Brain pericyte (primary cell): ENCODE measurements at places on chromosomes 13 and 19.

- DNase-seq: no peak
These were observed 8.3 kb downstream of the MAB21L1 start for GRCh38 chr13:35468195-35468594.

- no peak for DNase-seq
These were observed 21.6 kb downstream of the LTBP4 start for GRCh38 chr19:40622773-40623075.

- DNase-seq: no peak
These were observed 8.1 kb upstream of the SDHAF1 start for GRCh38 chr19:35986664-35987570.

DNA sequence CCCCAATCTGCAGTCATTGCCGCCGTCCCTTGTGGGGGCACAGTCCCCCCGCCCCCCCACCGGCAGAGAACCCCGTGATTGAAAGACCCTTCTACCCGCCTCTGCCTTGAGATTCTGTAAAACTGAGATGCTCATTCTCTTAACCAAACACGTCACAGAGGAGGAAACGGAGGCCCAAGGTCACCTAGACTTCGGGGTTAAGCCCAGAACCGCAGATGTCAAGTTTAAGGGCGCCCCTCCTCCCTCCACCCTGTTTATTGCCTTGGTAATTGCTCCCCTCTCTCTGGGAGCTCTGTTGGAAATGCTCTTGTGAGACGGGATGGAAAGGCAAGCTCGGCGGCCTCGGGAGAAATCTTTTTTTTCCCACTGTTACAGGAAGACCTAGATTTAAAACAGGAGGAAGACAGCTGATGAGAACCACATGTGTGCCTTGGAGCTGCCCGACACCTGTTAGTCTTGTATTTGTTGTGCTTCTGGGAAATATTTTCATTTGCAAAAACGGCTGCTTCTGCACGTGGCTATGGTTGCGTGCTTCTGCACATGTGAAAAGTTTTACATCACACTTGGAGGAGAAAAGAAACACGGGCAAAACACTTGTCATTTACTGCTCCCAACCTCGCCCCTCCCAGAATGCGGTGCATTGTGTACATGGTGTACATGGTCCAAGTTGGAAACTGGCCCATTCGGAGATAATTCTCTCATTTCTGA, 1.1 kb upstream of the MED26 start:
- DNase-seq: peak; percentile 55

DNA sequence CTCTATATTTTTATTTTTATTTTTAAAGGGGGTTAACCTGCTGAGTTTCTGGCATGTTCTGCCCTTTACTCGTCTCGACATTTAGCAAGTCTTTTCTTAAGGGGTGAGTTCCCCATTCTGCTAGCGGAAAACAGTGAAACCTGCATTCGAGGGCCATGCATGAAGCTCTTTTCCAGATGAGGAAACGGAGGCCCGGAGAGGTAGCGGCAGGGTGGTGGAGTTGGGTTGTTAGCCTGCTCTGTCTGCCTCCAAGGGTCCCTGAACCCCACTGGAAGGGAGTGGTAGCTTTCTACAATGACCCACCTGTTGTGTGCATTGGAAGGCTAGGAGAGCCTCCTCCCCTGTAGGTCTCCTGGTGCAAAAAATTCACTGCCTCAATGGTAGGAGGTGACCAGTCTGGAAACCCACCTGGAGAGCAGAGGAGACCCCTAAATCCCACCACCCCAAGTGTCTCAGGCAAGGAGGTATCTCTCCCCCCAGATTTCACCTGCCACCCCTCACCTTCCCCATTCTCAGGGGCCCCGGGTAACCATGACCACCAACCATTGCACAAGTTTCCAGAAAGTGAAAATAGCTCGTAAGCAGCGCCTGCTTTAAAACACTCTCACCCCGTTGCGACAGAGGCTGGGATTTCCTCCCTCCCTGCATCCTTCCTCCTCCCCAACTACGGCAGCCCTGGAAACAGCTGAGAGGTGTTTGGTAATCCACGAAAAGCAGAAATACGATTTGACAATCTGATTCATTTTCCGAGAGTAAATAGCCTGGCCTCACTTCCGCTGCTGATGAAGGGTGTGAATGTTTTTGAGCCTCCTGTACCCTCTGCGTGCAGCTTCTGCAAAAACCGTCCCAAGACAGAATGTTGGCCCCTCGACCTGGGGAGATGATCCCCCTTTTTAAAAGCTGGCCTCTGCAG, 3.5 kb downstream of the KLF2 start:
- no peak for DNase-seq

GRCh38 chr13:76976490-76976889, 15.4 kb upstream of the CLN5 start:
- DNase-seq: no peak

DNA sequence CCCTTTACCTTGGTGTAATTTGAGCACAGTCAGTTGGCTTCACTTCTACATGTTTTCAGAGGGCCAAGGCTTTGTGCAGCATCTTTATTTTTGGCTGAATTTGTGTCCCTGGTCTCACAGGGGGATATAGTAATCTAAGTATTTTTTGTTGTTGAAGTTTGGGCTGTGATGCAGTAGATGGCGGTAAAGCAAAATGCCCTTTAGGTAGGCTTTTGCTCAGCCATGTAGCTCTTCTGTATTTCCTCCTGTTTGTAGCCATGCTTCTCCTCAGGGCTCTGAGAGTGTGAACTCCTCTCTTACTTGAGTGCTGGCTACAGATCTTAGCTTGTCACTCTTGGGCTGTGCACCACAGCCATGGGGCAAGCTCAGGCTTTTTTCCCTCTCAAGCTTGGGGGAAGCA, 328.6 kb downstream of the SLITRK5 start:
- DNase-seq: no peak

GRCh38 chr19:44948763-44949374, 3.0 kb downstream of the APOC2 start:
- DNase-seq: no peak

GRCh38 chr13:108597943-108598342, 31.5 kb upstream of the MYO16 start:
- DNase-seq: no peak

GRCh38 chr13:114264886-114265611, 16.4 kb upstream of the UPF3A start:
- DNase-seq: peak; percentile 13

- no peak for DNase-seq
These were observed 70.5 kb upstream of the ZNF420 start for GRCh38 chr19:37007587-37008220.

DNA sequence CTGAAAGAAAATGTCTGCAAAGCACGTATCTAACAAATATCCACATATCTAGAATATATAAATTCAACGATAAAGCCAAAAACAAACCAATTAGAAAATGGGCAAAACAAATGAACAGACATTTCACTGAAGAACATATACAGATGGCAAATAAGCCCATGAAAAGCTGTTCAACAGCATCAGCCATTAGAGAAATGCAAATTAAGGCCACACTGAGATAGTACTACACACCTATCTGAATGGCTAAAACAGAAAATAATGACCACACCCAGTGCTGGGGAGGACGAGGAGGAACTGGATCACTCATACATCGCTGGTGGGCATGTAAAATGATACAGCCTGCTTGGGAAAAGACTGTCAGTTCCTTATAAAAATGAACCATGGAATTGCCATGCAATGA, 32.0 kb downstream of the PDCD5 start:
- no peak for DNase-seq
